Posterior cingulate gyrus (tissue), 11 donors: ENCODE measurements at places on chromosomes 4 and X.

GRCh38 chr4:107693132-107693531, 26.9 kb downstream of the PAPSS1 start:
- no peak for DNase-seq

DNA sequence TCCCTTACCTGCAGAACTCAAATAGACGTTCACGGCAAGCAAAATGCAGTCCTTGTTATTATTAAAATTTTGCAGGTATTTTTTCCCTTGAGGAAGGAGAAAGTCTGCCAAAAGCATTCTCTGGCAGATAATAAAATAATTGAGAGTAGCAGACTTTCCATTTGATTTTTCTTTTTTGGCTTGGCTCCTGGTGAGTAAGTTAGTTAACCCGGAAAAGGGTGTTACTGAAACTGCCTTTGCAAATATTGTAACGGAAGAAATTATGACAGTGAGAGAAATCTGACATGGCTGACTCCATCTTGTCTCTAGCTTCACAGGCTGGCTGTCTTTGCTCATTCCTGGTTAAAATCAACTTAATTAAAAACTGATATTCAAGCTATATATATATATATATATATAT, 100.5 kb downstream of the GPR143 start:
- DNase-seq: no peak

GRCh38 chrX:13699183-13699826, 10.4 kb downstream of the RAB9A start:
- DNase-seq: no peak

- DNase-seq: no peak
Measured at GRCh38 chr4:23547096-23547495, 342.8 kb downstream of the PPARGC1A start.

GRCh38 chr4:117154251-117154650, 68.9 kb upstream of the TRAM1L1 start:
- no peak for DNase-seq

GRCh38 chr4:39928538-39928937, 49.2 kb downstream of the PDS5A start:
- DNase-seq: no peak

DNA sequence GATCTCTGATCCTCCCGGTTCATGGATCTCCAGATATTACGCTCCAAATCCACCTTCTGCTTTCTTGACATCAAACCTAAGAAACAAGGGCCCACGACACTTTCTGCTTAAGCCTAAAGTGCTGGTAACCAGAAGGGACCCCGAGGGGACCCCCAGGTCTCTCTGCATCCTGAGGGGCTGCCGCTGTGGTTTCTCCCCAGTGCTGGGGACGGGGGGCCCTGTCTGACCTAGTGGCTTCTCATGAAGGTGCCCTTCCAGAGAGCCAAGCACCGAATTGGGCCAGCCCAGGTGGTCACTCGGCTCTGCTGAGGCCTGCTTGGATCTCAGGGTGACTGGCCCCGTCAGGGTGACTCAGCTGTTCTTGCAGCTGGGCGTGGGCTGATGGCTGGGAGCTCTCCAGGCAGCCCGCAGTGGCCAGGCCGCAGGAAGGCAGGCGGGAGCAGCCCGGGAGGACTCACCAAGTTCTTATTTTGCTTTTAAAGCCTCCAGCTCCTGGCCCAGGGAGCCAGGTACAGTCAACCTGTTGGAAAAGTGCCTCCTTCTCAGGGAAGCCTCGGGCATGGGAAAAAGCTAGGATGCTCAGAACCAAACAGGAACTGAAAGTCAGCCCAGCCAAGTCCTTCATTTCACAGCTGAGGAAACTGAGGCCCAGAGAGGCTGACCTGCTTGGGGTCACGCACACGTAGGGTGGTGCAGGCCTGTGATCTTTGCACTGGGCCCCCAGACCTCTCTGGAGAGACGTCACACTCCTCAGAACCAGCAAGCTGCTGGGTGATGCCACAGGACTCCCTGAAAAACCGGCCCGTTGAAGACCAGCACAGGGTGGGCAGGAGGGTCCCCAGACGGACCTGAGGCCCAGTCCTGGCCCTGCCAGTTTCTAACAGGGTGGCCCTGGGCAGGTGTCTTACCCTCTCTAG, 16.7 kb downstream of the BLOC1S4 start:
- peak; percentile 50 for DNase-seq

- no peak for DNase-seq
Measured at GRCh38 chr4:97104006-97104405, 1039.3 kb downstream of the STPG2 start.

GRCh38 chr4:183888564-183888963, 16.5 kb upstream of the STOX2 start:
- DNase-seq: no peak

GRCh38 chr4:140335076-140335475, 38.4 kb upstream of the SCOC start:
- no peak for DNase-seq

GRCh38 chrX:40068048-40068447, 29.7 kb downstream of the BCOR start:
- no peak for DNase-seq

GRCh38 chr4:109113521-109113920, 188.9 kb downstream of the COL25A1 start:
- no peak for DNase-seq

DNA sequence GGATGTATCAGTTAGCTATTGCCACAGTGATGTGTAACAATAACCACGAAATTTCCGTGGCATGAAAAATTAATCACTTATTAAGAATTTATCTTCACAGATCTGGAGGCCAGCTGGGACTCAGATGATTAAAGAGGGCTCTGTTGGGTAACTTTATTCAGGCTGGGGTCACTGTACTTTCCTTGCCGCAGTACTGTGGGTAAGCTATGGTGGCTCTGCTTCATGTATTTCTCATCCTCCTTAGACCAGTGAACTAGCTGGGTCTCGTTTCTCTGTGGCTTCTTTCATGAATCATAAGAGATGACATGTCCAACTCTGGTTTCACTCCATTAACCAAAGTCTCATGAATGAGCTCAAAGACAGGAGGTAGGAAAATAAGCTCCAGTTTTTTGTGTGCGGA, 13.5 kb downstream of the TEX13B start:
- DNase-seq: no peak

DNA sequence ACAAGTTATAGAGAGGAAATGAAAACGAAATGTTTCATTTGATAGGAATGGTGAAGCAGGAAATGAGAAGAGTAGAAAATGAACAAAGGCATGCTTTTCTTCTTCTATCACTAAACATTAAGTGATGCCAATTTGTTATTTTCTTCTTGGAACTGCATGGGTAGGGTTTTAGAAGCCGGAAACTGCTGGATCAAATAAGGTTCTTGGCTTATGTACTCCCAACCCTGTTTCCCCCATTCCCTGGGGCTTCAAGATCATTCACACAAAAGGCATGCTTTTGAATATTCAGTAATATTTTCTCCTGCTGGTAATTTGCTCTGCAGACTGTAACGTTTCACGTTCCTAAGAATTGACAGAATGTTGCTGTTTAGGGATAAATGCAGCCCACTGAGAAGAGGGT, 224.1 kb downstream of the NLGN4X start:
- no peak for DNase-seq

GRCh38 chr4:53987761-53988171, 76.6 kb downstream of the CHIC2 start:
- DNase-seq: no peak

- DNase-seq: no peak
Measured at GRCh38 chrX:47940448-47940847, 63.3 kb downstream of the ZNF182 start.

GRCh38 chr4:99655308-99656081, 2.1 kb downstream of the C4orf54 start:
- no peak for DNase-seq

- no peak for DNase-seq
Measured at GRCh38 chrX:150162141-150162540, 201.0 kb upstream of the MAMLD1 start.

- DNase-seq: no peak
Measured at GRCh38 chr4:102868153-102868780, 525 bp upstream of the CISD2 start.

GRCh38 chrX:13223868-13224567, 95.8 kb downstream of the ATXN3L start:
- DNase-seq: no peak

GRCh38 chrX:119266364-119266995, 30.4 kb downstream of the PGRMC1 start:
- no peak for DNase-seq

GRCh38 chr4:23937173-23937572, 47.3 kb upstream of the PPARGC1A start:
- DNase-seq: no peak

DNA sequence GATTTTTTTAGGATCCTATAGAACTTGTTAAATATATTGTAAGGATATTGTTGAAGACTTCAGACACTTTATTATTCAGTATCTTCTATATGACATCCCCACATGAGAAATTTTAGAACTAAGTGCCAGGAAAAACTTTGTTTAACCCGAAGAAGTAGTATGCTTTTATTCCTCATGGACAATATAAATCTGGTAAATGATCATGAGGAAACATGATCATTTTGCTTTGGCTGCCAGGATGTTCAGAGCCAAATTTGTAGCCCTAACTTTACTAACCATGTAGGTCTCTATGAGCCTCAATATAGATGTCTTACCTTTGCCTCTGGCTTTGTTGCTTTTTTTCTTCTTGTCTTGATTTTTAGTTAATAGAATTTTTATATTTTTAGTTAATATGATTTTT, 77.8 kb upstream of the TEX13D start:
- no peak for DNase-seq

DNA sequence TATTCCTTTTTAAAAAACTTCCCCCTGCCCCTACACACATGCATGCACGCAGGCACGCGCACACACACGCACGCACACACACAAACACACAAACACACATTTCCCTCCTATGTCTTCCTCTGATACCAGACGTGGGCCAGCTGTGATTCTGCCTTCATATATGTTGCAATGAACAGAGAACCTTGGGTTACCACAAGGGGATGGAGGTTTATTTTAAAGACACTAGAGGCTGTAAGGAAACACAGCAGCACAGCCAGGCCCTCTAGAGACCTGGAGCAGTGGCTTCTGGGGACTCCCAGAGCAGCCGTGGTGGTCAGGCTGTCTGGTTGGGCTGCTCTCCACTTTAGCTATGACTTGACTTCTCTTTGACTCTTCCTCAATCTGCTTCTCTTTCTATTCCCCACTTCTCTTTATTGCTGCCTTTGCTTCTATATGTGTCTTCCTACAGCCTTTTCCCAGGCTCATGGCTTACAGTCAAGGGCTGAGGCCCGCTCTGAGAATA, 3.2 kb upstream of the TLR10 start:
- DNase-seq: no peak

- no peak for DNase-seq
Measured at GRCh38 chrX:11423362-11423818, 130.2 kb downstream of the AMELX start.

DNA sequence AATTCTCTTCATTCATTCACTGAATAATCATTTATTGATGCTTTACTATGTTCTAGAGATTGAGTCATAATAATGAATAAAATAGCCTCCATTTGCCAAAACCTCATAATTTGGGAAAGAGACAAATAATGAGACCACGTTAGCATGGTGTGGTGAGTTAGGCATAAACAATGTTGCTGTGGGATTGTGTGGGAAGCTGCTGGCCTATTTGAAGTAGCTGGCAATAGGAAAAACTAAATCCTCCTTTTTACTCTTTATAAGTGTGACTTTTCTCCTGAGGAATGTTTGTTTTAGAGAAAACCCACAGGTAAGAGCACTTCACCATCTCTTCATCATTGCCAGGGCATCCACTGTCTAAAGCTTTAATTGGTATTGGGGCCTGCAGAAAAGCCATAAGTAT, 95.3 kb downstream of the AREG start:
- no peak for DNase-seq

DNA sequence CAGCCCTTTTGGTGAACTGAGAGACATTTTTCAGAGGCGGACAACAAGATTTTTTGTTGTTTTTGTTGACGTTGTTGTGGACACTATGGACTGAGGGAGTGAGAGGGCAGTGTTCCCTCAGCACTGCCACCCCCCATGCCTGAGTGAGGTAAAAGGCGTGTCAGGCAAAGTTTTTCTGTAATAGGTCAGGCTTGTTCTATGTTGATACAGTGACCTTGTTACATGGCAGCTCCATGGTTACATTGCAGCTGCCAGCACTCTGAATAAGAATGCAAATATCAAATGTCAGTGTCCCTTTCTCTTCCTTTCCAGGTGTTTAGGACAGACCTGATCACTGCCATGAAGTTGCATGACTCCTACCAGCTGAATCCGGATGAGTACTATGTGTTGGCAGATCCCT, 36.6 kb downstream of the JADE1 start:
- DNase-seq: no peak

DNA sequence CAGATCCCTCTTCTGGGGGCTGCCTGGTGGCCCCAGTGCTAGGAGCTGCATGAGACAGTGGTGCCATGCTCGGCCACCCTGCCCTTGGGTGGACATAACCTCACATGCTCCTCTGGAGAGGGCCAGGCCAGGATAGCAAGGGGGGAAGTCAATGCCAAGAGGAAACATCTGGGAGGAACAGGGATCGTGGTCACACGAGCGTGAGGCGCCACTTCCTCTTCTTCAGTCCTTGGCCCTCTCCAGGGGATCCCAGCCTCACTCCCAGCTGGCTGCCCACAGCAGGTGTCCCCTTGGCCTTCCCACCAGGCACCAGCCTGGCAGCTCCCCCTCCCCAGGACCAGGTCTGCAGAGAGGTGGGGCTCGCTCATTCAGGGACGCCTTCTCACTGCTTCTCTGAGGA, 28.6 kb downstream of the TBC1D14 start:
- DNase-seq: no peak
